ENCODE measurements at places on chromosomes 6 and 20.

GRCh38 chr6:11143394-11144371, 32.2 kb upstream of the ERVFRD-1 start:
- no peak for DNase-seq

- DNase-seq, result no peak
These were observed 644.2 kb upstream of the GJE1 start for GRCh38 chr6:141488488-141488887.

- DNase-seq, result no peak
These were observed at the start of gene ADGRF1 for GRCh38 chr6:47042275-47042791. Gene ADGRF1, minus strand, starts transcription at chr6:47042332. Its CDS starts 13,271 bp downstream, at chr6:47029061.

DNA sequence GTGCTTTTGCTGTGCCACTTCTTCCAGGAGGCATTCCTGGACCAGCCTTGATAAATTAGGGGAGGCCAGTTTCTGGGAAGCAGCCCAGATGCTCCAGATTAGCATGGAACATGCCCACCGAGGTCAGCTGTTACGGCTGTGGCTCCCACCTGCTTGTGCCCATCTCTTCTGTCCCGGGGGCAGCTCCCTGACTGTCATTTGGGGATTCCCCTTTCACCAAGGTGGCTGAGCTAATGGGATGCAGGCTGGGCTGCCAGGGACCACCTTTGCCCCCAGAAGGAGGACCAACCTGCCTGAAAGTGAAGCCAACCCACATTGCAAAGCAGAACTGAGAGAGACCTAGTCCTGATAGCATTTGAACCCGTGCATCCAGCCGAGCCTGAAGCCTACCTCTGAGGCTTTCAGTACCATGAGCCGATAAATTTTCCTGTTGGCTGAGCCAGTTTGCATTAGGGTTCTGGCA, 85.3 kb downstream of the PTPN1 start:
- no peak for DNase-seq

- no peak for DNase-seq
These were observed 2.5 kb downstream of the ZNF831 start for GRCh38 chr20:59165891-59166709.

GRCh38 chr6:15327271-15327670, 81.4 kb downstream of the JARID2 start:
- DNase-seq, result no peak

- no peak for DNase-seq
These were observed 255.4 kb downstream of the TBX18 start for GRCh38 chr6:84508981-84509380.

DNA sequence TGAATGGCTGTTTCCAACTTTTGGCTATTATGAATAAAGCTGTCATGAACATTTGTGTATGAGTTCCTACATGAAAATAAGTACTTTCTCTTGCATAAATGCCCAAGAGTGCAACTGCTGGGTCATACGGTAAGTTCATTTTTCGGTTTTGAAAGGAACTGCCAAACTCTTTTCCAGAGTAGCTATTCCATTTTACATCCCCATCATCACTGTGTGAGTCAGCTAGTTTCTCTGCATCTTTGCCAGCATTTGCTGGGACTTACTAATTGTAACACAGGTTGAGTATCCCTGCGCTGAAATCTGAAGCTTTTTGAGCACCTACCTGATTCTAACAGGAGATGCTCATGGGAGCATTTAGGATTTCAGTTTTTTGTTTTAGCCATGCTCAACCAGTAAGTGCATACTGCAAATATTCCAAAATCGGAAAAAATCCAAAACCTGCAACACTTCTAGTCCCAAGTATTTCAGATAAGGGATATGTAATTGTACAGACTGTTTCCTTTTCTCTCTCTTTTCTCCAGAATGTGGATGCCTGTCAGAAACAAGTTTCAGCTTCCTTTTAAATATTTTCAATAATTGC, 118.4 kb downstream of the DTNBP1 start:
- DNase-seq, result no peak

GRCh38 chr6:147298461-147298860, 94.2 kb downstream of the STXBP5 start:
- no peak for DNase-seq

DNA sequence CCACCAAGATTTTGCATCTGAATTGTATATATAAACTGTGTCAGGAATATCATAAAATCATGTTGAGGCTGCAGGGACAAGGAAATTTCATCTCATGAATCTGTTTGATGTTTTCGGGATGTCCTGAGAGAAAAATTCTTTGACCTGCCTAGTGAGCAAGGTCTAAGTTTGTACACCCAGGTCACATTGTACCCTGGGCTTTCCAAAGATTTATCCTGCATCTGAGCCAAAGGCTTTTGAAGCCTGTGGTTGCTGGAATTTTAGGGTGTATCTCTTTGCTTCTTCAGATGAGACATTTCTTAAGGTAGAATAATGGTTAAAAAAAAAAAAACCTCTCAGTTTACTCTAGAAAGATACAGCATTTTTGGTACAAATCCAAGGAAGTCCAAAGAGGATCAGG, 63.3 kb downstream of the FOXO3 start:
- no peak for DNase-seq

DNA sequence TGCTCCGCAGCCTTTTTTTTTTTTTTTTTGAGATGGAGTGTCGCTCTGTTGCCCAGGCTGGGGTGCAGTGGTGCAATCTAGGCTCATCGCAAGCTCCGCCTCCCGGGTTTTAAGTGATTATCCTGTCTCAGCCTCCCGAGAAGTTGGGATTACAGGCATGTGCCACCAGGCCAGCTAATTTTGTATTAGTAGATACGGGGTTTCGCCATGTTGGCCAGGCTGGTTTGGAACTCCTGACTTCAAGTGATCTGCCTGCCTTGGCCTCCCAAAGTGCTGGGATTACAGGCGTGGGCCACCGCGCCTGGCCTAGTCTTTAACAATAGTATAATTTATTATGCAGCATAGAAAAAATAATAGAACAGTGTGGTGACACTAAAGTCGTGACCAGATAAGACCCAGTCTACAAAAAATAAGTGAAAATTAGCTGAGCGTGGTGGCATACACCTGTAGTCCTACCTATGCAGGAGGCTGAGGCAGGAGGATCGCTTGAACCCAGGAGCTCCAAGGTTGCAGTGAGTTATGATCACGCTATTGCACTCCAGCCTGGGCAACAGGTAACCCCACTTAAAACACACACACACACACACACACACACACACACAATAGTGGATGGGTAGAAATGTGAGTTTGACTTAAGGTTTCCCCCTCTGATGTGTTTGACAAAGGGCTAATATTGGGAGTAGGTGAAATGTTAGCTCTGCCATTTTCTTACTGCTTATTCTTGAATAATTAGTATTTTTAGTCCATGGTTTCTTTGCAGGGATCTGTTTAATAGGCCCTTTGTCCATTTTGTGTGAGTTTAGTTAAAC, 6.5 kb downstream of the PIM1 start:
- no peak for DNase-seq

- no peak for DNase-seq
These were observed 186.9 kb downstream of the UTRN start for GRCh38 chr6:144471986-144472385.

GRCh38 chr6:11069760-11070159, 23.9 kb upstream of the SMIM13 start:
- no peak for DNase-seq

DNA sequence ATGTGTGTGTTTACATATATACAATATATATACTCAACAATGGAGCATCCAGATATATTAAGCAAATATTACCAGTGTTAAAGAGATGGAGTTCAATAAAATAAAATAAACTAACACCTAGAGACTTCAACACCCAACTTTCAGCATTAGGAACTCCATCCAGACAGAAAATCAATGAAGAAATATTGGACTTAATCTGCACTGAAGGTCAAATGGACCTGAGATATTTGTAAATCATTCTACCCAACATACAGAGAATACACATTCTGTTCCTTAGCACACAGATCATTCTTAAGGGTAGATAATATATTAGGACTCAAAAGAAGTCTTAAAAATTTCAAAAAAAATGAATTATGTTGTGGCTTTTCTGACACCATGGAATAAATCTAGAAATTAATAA, 832.3 kb upstream of the ADGRB3 start:
- no peak for DNase-seq

- DNase-seq, result no peak
These were observed 7.6 kb upstream of the FAM110A start for GRCh38 chr20:825710-826421.

GRCh38 chr6:98324446-98324845, 509.9 kb upstream of the POU3F2 start:
- no peak for DNase-seq

DNA sequence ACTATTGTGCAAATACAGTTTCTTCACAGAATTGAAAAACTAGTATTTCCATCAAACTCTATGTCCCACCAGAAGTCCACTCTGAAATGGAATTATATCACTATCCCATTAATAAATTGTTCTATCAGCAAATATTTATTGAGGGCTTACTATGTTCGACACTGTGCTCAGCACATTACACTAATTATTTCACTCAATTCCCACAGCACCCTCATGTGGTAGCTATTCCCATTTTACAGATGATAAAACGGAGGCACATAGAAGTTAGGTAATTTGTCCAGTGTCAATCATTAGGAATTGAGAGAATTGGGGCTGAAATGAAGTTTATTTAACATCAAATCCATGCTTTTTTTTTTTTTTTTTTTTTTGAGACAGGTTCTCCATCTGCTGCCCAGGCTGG, 52.5 kb downstream of the MKKS start:
- no peak for DNase-seq

GRCh38 chr6:45577836-45578504, 200.2 kb upstream of the SUPT3H start:
- no peak for DNase-seq

GRCh38 chr6:72650081-72650745, 28.3 kb downstream of the KCNQ5 start:
- DNase-seq, result no peak

- DNase-seq, result no peak
These were observed 16.2 kb upstream of the CLDN20 start for GRCh38 chr6:155247618-155248007.

DNA sequence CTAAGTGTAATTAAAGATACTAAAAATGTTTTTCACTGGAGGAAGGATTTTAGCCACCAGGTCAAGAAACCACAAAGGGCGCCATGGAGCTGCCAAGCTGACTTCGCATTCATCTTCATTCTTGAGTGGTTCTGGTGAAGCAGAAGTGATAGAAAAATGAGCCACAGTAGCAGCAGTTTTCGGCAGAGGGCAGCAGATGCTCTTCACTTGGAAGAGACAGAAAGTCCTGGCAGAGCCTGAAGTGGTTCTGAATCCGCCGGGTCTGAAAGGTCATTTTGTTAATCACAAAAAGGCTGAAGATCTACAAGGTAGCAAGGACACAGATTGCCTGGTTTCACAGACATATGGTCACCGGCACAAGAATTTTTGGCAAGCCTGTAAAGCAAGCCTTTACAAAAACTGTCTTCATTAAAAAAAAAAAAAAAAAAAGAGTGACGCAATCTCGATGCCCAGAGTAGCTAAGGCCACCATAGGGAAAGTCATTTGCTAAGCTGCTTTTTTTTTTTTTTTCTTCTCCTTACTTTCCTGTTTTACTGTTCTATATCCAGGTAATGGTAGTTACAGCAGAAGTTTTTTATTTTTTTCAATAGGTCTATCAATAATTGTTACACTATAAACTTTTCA, 345.1 kb upstream of the AGPAT4 start:
- no peak for DNase-seq

DNA sequence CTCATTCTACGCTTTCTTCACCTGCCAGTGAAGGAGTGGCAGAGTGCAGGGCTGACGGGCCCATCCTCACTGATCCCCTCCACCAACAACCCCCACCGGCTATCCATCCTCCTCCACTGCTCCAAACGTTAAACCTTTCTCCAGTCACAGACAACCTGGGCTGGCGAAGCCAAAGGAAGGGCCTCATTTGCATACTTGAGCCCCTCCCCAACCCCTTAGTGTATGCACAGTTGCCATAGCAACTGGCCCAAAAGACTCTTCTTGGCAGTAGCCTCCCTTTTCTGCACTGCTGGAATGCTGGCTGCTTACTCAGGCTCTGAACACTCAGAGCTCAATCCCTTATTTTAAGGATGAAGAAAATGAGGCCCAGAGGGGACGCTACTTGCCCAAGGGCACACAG, 130.3 kb downstream of the GRM4 start:
- no peak for DNase-seq

DNA sequence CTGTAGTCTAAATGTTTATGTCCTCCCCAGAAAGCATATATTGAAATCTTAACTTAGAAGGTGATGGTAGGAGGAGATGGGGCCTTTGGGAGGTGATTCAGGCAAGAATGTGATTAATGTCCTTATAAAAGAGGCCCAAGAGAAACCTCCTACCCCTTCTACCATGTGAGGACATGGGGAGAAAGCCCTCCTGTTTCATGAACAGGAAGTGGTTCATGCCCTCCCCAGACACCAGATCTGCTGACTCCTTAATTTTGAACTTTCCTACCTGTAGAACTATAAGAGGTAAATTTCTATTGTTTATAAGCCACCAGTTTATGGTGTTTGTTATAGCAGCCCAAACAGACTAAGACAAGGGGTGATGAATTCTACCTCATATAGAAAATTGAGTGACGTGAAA, 8.7 kb upstream of the ECT2L start:
- no peak for DNase-seq

DNA sequence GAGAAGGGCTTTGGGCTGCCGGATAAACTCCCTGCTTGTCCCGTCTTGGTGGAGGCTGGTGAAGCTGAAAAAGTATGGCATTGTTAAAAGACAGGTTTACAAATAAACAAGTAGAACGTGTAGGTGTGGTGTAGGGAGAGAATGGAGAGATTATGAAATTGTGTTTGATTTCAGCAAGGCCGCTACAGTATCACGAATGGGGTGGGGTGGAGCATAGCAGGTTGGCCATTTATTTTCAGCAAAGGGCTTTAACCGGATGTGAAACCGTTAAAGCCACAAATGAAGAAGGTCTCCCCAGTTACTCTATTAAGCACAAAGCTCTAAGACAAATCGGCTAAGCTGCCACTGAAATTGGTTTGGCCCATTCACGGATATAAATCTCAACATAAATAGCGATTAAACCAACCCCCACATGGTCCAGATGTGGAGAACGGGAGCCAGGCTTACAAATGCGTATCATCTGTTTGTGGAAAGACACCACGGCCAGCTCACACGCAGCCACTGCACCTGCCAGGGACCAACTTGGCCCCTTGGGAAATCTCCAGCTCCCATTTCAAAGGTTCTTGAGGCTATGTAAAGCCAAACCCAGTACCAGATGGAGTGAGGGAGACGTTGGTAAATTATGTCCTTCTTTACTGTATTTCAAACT, 94.0 kb downstream of the ZMYND8 start:
- no peak for DNase-seq
